ENCODE measurements at places on chromosomes 1 and 21.

- no peak for DNase-seq
Measured at GRCh38 chr1:199352351-199352750, 675.2 kb upstream of the NR5A2 start.

DNA sequence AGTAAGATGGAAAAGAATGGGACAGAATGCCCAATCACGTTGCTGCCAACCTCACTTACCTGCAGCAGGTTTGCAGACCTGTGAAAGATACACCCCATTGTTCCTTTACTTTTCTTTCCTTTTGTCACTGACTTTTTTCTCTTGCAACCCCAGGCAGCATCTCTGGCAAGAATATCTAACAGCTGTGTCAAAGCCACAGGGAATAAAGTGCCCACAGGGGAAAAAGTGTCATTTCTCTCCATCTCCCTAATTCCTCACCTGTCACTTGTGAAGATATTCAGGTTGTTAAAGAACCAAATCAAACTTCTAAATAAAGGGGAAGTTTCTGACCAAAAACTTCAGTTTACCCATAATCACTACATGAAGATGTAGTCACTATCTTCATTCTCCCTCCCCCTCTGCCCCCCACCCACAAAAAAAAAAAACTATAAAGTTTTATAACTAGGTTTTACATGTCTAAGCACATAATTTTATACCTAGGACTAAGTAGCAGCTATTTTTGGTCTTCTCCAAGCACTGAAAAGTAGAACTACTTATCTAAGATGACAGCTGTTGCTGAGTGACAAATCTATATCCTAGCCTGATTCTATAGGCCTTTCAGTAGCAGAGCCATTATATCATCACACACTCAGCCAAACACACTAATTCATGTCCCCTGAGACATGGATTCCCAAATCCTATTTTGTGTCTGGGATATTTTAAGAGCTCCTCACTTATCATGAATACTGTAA, 54.9 kb downstream of the TBX15 start:
- DNase-seq: no peak

- no peak for DNase-seq
Measured at GRCh38 chr1:235736263-235736662, 86.7 kb upstream of the GNG4 start.

GRCh38 chr1:88698140-88698539, 14.1 kb downstream of the PKN2 start:
- no peak for DNase-seq

DNA sequence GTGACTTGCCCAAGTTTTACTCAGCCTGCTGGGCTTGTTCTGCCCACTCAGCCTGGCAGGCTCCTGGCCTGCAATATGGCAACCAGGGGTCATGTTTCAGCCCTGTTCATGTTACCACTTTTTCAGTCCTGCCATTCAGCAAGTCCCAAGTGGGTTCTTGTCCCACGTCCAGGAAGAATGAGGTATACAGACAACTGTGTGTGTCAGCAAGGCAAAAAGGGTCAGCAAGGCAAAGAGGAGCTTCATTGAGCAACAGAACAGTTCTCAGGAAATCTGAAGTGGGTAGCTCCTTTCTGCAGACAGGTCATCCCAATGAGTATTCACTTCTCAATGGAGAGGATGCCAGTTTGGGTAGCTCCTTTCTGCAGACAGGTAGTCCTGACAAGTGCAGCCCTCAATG, 1233.3 kb upstream of the B3GALT2 start:
- no peak for DNase-seq

- no peak for DNase-seq
Measured at GRCh38 chr21:29708401-29708800, 231.4 kb downstream of the GRIK1 start.

DNA sequence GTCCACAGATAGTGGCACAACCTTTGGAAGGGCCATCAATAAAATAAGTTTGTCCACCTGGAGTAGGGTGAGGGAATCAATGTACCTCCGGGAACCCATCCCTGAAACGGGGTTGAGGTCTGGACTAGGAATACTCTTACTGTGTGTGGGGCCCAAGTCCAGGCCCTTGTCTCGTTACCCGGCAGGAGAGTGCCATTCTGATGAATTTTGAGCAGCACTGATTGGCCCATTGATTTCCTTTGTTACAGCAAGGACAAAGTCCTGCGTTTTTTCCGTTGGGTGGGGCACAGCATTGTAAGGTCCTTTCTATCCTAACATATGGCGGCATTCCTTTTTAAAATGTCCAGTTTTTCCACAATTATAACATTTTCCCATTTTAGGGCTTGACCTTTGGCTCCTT, 75.2 kb downstream of the AXDND1 start:
- DNase-seq: no peak

- DNase-seq: no peak
Measured at GRCh38 chr1:184911103-184911745, 63.1 kb downstream of the NIBAN1 start.

GRCh38 chr1:22778862-22779520, 68.4 kb downstream of the EPHB2 start:
- no peak for DNase-seq

DNA sequence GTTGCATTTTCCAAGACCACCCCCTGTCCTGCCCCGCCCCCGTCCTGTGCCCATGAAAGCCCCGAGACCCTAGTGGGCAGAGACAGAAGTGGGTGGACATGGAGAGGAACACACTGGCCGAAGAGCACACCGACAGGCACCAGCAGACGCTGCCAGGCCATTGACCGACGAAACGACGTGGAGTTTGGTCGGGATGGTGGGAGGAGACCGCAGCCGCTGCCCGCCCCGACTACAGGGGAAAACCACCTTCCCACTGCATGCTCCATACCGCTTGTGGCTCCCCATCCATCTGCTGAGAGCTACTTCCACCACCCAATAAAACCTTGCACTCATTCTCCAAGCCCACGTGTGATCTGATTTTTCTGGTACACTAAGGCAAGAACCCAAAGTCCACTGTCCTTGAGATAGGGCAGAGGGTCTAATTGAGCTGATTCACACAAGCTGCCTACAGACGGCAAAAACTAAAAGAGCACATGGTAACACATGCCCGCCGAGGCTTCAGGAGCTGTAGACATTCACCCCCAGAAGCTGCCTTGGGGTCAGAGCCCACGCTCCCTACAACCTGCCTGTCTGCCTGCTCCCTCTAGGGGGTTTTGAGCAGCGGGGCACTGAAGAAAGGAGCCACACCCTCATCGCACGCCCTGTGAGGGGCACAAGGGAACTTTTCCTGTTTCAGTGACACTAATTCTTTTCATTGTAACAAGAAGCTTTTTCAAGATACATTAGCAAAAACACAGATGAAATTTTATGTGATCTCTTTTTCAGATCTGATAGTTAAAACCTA, 81.2 kb upstream of the RAB3GAP2 start:
- no peak for DNase-seq

DNA sequence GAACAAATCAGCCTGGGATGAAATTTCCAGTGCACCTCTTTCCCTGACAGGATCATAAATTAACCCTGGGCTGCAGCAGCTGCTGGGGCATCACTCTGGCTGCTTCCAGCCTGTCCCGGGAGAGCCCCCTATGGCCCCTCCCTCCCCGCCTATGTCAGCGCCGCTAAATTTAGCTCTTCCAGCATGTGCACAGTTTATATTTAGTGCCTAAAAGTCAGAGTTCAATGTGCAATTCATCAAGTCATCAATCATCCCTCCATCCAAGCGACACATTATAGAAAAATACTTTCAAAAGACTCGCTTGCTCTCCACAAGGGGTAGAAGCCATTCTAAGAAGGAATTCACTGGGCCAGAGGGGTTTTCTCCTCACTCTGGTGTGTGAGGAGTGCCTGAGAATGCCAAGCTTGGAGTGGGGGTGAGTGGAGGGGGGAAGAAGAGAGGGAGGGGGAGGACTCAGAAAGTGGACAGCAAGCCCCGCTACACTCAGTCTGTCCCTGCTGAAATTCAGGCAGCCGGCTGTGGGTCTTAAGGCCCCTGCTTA, 37.4 kb downstream of the XCL1 start:
- DNase-seq: no peak

GRCh38 chr1:19976317-19977003, 3.0 kb downstream of the PLA2G2A start:
- no peak for DNase-seq

GRCh38 chr1:66438062-66438461, 95.9 kb upstream of the SGIP1 start:
- DNase-seq: no peak

DNA sequence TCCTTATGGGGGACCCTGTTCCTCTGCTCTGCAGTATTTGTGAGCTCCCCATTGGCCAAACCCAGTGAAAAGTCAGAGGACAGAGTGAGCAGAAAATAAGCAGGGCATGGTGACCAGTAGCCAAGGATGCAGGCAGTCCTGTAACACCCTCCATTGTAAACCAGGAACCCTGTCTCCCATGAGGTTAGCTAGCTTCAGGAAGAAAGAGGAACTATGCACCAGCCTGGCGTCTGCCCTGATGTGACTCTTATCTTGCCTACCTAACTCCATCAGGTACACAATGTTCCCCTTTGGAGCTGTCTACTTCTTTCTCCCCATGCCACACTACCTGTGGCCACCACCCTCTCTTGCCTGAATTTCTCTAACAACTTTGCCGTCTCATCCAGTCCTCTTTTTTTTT, 119.2 kb downstream of the LRIG2 start:
- DNase-seq: no peak

DNA sequence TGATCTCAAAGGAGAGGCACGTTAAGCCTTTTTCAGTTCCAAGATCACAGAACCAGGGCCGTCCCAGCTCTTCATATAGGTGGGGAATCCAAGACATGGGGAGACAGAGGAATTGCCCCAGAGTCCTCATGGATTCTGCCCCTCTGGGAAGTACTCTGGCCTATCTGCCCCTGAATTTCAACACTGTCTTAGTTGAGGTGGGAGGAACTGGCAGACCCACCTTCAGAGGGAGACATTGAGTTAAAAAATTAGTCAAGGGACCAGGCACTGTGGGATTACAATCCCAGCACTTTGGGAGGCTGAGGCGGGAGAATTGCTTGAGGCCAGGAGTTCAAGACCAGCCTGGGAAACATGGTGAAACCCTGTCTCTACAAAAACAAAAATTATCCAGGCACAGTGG, 2.1 kb upstream of the KNCN start:
- DNase-seq: no peak

DNA sequence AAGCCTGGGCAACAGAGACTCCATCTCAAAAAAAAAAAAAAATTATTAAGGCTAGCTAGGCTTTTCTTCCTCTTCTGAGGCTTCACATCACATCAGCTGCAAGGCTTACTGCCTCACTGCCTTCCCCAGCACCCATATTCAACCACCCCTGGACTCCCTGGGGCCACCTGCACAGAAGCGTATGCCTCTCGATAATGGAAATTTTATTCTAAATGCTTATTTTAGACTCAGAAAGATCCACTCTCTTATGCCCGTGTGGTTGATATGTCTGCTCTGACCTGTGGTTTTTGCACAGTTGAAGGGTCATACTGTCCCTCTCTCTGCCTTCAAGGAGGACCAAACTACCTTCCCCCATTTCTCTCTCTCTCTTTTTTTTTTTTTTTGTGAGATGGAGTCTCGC, 1.5 kb upstream of the FCRLA start:
- DNase-seq: no peak

DNA sequence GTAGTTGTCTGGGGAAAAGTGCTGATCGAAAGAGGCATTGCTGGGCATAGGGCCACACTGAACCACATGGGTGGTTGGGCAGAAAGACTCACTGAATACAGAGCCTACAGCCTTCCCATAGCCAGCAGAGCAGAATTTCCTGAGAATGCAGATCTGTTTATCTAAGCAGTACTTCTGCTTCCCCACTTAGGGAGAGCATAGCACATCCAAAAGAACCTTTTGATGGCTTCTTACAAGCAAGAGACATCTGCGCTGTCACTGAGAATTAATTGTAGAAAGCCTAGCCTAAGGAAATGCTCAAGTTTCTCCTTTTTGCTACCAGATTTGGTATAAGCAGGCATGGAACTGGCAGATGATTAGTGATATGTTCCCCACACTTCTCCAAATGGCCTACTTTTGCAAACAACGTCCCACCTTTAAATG, 13.0 kb upstream of the KLHDC8A start:
- no peak for DNase-seq

GRCh38 chr1:81374481-81374880, 426.3 kb upstream of the ADGRL2 start:
- no peak for DNase-seq

GRCh38 chr1:172637522-172637921, 21.4 kb upstream of the FASLG start:
- no peak for DNase-seq

GRCh38 chr1:66951513-66951912, 26.7 kb downstream of the MIER1 start:
- DNase-seq: no peak

DNA sequence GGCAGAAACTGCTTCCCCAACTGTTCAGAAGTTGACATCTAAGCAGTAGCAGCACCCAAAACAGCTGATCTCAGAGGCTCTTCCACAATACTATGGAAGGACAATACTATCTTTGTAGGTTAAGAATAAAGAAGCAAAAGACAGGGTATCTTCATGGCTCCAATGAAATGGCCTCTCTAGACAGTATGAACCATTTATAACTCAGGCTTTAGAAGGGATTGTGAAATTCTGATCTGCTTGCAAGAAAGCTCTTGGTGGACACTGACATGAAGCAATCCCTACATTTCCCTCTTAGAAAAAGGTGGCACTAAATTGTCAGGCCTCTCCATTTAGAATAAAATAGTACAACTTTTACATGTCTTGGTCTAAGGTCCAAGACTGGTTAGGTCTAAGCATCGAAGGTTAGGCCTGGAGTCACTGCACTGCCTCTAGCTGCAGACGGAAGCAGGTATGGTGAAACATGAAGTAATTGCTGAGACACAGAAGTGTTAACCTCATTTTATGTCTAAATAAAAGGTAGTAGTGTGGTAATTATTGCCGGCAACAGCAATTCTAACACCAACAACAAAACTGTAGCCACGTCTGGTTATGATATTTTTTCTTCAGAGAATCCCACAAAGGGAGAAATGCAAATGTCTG, 50.6 kb upstream of the HP1BP3 start:
- no peak for DNase-seq

DNA sequence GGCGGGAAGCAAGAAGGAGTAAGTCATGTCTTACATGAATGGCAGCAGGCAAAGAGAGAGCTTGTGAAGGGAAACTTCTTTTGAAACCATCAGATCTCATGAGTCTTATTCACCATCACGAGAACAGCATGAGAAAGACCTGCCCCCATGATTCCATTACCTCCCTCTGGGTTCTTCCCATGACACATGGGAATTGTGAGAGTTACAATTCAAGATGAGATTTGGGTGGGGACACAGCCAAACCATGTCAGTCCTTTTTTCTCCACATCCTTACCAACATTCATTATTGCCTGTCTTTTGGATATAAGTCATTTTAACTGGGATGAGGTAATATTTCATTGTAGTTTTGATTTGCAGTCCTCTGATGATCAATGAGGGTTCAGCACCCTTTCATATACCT, 81.0 kb downstream of the DIRAS3 start:
- DNase-seq: no peak

DNA sequence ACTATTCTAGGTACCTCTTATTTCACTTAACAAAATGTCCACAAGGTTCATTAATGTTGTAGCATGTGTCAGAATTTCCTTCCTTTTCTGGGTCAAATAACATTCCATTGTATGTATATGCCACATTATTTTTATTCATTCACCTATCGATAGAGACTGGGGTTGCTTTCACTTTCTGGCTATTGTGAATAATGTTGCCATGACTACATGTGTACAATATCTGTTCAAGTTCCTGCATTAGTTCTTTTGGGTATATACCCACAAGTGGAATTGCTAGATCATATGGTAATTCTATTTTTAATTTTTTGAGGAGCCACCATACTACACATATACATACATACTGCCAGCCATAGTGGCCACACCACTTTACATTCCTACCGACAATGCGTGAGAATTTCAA, 158.4 kb downstream of the ZZZ3 start:
- no peak for DNase-seq

- no peak for DNase-seq
Measured at GRCh38 chr1:24415910-24416665, 486 bp downstream of the NIPAL3 start.

Measured in esophagus squamous epithelium (tissue), 5 donors.